NCI-H1436 treated with DMSO at 0.1 percent for 48 hours (cell line): ENCODE measurements at places on chromosomes 3 and 15.

GRCh38 chr3:72698154-72698917 lies 149.9 kb downstream of the SHQ1 start:
- no peak for DNase-seq

DNA sequence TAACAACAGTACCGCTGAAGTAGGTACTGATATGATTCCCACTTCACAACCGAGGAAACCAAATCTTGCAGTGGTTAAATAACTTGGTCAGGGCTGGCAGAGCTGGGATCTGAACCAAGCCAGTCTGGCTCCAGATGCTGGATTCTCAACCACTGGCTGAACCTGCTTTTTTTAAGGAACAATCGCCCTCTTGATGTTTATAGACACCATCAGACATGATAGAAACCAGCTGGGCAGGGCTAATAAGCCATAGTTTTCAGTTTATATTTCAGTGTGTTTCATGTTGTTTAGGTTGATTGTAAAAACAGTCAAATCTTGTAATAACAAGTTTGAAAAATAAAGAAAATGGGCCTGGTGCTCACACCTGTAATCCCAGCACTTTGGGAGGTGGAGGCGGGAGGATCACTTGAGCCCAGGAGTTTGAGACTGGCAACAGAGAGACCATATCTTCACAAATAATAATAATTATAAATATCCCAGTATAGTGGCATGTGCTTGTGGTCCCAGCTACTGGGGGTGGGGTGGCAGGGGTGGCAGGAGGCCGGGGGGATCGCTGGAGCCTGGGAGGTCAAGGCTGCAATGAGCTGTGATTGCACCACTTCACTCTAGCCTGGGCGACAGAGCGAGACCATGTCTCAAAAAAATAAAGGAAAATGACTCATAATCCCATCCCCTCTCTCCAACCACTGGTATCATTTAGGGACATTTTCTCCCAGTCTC lies 36.7 kb downstream of the XYLB start:
- no peak for DNase-seq

GRCh38 chr3:12675115-12675810 lies 11.3 kb upstream of the RAF1 start:
- no peak for DNase-seq

DNA sequence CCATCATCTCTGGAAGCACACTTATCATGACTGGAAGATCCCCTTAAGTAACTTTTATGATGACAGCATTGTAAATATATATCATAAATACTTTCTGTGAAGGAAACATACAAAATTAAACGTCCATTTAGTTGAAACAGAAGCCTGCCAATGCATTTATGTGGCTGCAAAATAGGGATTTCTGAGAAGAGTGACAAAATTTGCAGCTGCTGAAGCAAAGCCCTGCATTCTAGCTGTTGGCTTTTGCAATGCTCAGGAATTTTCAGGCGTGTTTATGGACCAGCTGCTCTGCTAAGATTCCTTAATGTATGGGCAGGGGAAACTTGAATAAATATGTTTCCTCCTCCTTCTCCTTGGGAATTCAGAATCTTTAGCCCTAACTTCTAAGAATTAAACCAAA lies 137.3 kb downstream of the CACNA2D3 start:
- DNase-seq = no peak

GRCh38 chr15:81939604-81940440 lies 106.0 kb downstream of the MEX3B start:
- no peak for DNase-seq
